ENCODE measurements at places on chromosomes 12 and 14. TPM values are rescaled to one million over a fixed set of nuclear protein-coding genes. Genes with fewer than 3 reads are reported as not detected.

GRCh38 chr12:53463802-53464560 is 12.1 kb downstream of the PCBP2 start:
- peak; percentile 60 for DNase-seq

The CCDC88C gene
- total RNA-seq = 17.8 TPM

- no peak for DNase-seq
Observed at GRCh38 chr12:45419317-45419814, 203.5 kb downstream of the ANO6 start.

DNA sequence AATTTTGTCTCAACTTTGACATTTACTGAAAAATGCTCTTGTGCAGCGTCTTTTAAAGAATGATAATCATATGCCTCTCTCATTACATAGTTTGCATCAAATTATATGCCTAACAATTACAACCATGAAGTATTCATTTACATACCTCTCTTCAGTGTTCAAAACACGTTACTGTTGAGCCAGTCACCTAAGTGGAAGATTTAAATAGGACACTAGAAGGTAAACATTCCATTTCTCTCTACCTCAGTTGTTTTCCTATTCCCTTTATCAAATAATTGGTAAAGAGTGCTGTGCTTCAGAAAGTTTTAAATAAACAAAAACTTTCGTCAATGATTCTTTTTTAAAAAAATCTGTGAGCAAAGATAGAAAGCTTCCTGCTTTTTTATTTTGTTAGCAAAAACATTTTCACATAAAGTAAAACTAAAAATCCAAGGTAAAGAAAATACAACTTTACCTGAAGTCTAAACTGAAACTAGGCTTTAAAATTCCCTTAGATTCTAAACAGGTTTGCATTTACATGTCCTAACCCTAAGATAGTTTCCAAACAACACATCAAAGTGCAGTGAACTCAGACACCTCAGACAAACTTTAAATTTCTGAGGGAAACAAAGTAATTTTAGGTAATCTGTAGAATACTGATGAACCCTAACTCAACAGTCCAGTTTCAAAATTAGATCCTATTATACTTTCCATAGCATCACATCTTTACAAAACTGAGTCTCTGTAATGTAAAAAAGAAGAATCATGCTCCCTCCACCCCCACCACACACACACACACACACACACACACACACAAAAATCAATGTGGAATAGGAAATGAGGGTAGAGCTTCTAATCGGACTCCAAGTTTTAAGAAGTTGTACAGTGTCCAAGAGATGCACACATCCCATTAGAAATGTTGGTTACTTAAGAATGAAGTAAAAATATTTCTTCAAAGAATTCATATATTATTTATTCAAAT is 46.2 kb downstream of the PAWR start:
- DNase-seq = no peak

DNA sequence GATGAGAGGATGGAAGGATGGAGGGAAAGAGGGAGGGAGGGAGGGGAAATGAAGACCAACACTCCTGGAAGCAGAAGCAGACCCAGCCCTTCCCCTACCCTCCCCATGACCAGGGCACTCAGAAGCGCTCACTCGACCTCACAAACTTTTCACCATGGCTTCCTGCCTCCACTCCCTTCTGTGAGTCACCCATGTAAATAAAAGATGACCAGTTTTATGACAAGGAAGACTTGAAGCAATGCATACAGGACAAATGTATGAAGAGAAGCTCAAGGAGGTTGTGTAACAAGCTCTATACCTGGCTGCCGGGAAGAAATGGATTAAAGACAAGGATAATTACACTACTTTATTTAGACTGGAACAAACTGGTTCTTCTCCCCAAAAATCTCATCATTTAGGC is 63.8 kb downstream of the CDC42BPB start:
- DNase-seq = no peak

- no peak for DNase-seq
Observed at GRCh38 chr12:80239867-80240266, 140.5 kb downstream of the OTOGL start.

GRCh38 chr12:1473418-1473817 is 121.0 kb downstream of the FBXL14 start:
- DNase-seq = no peak

The LRRC43 gene
- 0.24 TPM for total RNA-seq

- DNase-seq = no peak
Observed at GRCh38 chr12:122851820-122852219, 16.6 kb downstream of the HIP1R start.

GRCh38 chr12:1205512-1206060 is 214.6 kb downstream of the ERC1 start:
- no peak for DNase-seq

DNA sequence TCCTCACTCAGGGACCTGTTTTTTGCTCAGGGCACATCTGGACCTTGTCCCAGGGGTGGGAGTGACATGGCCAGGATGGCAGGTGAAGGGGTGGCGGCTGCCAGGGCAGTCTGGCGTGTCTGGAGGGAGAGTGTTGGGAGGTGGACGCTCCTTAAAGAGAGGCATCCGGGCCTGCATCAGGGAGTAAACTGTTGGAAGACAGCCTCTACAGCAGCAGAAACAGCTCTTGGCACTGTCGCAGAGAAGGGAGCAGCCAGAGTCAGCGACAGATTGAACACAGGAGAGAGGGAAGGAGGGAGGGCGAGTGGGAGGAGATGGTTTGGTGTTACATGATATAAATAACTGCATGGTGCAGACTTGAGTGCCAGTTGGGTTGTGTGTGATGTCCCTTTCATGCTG is 52.8 kb downstream of the IGF1 start:
- no peak for DNase-seq

The GPR84 gene
- total RNA-seq = not detected

The RHEBL1 gene
- 6.0 TPM for total RNA-seq

DNA sequence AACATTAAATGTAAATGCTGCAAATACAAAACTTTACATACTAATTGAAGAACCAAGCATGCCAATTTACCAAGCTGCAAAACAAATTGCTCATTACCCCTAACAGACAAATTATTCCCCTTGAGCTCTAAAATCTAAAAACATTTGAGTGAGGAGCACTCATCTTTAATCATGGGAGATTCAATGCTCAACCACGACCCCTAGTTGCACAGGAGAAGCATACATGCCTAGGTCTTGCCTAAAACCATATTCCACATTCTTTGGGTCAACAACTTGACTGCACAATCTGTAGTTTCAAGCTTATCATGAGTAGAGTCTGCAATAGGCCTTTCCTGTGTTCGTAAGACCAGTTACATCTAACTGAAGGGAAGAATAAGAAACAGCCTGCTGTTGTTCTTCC is 69.7 kb downstream of the MGAT4C start:
- peak; percentile 9 for DNase-seq

GRCh38 chr12:13764748-13765147 is 216.7 kb downstream of the GRIN2B start:
- DNase-seq = no peak

GRCh38 chr14:77603654-77604255 is 12.7 kb downstream of the SPTLC2 start:
- DNase-seq = no peak

The GPX2 gene
- total RNA-seq = not detected

The RASAL1 gene
- total RNA-seq = 1.4 TPM

- DNase-seq = peak; percentile 86
Observed at GRCh38 chr14:57290751-57291150, 22.0 kb downstream of the AP5M1 start.

DNA sequence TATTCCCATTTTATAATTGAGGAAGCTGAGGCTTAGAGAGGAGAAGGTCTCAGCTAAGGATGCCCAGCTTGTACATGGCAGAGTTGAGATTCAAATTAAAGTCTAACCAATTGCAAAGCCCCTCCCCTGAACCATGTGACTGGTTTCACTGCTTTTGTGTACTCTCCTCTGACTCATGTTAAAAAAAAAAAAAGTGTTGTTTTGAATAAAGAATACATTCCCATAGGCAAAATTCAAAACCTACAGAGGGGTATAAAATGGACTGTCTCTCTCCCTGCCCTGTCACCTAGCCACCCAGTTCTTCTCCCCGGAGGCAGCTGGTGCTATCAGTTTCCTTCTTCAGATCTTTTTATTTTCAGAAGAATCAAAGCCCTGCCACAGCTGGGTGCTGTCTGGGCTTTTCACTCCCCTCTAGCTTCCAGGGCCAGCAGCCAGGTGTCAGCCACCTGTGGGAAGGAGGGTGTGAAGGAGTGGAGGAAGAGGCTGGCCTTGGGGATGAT is 5.4 kb downstream of the PSMD9 start:
- DNase-seq = no peak

The ENO2 gene
- total RNA-seq = 136 TPM

The B4GALNT3 gene
- 30.8 TPM for total RNA-seq

- no peak for DNase-seq
Observed at GRCh38 chr14:74179856-74180255, 59.4 kb upstream of the VSX2 start.

The AJUBA gene
- total RNA-seq = 99.6 TPM

The SDR9C7 gene
- 0.28 TPM for total RNA-seq

- DNase-seq = peak; percentile 79
Observed at GRCh38 chr14:33249233-33249820, 310.6 kb downstream of the NPAS3 start.

- DNase-seq = no peak
Observed at GRCh38 chr12:70815971-70816391, 104.6 kb downstream of the PTPRR start.

The PRR4 gene
- total RNA-seq = 0.69 TPM

DNA sequence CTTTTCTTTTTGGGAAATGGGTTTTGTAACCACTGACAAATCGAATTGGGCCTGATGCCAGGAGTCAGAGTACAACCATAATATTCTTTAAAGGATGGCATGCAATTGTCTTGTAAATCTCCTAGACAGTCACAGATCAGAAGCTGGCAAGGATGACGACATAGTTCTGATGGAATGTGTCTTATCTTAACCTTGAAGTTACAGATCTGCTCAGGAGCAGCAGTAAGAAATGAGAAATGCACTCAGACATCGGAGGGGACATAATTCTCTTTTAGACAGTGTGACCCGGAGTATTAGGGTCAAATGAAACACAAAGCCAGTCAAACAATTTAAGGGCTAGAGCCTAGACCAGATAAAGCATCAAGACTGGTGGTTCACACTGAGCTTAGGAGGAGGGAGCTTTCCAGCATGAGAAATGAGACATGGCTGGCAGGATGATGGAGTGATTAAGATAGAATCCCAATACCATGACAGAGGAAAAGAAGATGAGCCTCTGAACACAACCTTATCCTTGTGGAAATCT is 17.5 kb downstream of the CBX5 start:
- DNase-seq = no peak

DNA sequence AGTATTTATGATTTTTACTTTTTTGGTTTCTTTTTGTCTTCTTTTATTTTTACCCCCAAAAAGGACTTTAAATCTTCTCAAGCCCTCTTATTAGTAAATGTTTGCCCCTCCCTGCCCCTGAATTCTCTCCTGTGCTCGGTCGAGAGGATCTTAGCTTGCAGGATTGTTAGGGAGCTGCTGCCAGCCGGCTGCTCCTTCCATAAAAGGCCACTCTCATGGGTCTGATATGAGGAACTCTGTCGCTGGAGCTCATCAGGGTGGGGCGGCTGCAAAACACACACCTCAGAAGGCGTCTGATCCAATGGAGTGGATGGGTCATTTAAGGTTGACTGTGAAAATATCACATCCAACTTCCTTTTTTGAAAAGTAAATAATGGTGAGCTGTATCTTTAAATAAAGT is 8.5 kb downstream of the LTBR start:
- no peak for DNase-seq

DNA sequence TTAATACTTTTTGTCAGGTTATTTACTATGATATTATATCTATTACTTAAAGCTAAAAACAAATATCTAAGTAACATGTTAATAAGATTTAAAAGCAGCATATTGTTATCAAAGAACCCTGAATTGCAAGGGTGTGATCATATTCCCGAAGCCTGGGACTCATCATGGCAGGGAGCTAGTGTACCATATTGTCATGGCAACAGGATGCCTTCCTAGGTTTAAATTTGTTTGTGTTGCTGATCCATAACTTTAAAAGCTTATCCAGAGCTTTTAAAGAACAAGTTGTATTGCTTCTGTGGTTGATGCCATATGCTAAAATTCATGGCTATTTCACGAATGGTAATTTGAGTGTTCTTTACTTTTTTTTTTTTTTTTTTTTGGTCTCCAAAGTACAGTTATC is 500.5 kb downstream of the NAV3 start:
- DNase-seq = no peak

The KRT79 gene
- total RNA-seq = not detected

The ACVRL1 gene
- total RNA-seq = 2.0 TPM

- DNase-seq = no peak
Observed at GRCh38 chr12:6432991-6433390, 11.8 kb upstream of the CD27 start.

DNA sequence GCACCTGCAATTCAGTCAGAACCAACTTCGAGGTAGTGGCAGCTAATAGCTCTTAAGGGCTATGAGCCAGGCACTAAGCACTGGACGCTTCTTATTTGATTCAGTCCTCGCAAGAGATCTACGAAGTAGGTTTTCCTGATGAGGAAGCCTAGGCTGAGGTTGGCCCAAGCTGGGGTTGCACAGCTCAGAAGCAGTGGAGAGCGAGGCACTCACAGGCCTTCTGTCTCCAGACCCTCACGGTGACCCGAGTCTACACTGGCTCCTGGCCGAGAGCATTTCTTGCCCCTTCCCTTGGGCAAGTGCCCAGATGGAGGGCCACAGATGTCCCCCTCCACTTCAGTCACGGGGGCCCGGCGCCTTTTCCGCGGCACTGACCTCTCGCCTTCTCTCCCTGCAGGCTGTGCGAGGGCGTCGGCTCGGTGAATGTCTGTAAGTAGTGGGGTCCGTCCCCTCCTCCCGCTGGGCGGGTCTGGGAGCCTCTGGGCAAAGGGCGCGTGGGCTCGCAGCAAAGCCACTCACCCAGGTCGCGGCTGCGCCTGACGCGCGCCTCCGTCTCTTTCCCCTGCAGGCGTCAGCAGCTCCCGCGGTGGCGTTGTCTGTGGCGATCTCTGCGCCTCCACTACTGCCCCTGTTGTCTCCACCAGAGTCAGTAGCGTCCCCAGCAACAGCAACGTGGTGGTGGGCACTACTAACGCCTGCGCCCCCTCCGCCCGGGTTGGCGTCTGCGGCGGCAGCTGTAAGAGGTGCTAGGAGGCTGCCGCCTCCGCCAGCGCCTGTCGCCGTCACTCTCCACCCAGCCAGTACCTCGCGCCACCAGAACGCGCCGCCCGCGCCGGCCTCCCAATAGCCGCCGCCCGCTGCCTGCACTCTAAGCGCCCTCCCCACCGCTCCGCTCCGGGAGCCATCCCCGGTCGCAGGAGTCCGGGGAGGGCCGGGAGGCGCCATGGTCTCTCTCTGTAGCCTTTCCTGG is 13.1 kb downstream of the KRT83 start:
- DNase-seq = peak; percentile 88

DNA sequence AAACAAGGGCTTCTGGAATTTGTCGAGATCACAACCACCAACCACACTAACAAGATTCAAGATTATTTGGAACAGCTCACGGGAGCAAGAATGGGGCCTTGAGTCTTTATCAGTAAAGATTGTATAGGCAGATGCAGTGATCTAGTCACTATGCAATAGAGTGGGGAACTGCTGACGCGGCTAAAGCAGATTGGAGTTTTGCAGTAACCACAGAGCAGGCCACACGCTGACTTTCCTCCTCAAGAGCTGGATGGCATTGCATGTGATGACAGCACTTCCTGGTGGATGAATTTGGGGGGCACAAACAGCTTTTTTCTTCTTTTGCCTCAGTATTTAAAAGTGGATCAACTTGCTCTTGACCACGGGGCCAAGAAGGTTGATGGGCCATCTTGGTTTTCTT is 46.0 kb downstream of the KCNK13 start:
- DNase-seq = no peak

Data from neural progenitor cell (in vitro differentiated cells).